Activated naive CD8-positive, alpha-beta T cell treated with anti-CD3 and anti-CD28 coated beads, Interleukin-2, amount 50 U/mL, for 24 hours (primary cell): ENCODE measurements at places on chromosomes 7 and 10.

DNA sequence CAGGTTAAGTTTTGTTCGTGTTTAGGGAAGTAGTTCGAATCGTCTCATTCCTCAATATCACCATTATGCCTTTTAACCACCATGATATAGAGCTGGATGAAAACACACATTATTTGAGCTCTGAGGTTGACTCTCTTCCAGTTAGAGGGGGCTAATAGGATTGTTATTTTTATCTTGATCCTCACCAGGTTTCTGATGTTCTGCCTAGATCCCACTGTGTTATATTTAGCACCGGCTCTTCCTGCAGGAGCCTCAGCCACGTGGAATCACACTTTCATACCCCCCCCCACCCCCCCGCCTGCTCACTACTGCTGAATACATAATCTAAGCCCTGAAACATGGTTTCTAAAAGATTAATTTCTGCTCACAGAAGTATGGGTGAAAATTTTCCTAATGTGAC lies 88.3 kb downstream of the NRCAM start:
- no peak for DNase-seq

DNA sequence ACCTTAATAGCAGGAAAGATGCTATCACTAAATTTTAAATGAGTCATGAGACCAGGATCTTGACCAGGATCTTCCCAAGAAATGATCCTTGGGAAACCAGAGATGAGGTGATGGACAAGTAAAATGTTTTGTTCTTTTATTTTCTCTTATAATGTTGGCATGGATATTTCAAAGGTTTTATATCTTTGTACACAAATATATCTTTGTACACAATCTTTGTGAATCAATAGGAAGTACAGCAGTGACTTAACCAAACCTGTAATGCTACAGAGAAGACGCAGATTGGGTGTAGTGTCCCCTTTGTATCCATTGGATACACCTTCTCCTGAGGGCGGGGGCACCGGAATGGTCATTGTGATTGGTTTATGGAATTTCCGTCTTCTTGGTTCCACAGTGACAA lies 180.1 kb upstream of the CCDC6 start:
- no peak for DNase-seq

- peak; percentile 25 for DNase-seq
These were observed 7.7 kb upstream of the OPN1SW start for GRCh38 chr7:128783143-128783861.

GRCh38 chr7:150898475-150899011 lies 46.2 kb downstream of the AOC1 start:
- peak; percentile 79 for DNase-seq
